Adipocyte (in vitro differentiated cells): ENCODE measurements at places on chromosomes 12 and 14.

DNA sequence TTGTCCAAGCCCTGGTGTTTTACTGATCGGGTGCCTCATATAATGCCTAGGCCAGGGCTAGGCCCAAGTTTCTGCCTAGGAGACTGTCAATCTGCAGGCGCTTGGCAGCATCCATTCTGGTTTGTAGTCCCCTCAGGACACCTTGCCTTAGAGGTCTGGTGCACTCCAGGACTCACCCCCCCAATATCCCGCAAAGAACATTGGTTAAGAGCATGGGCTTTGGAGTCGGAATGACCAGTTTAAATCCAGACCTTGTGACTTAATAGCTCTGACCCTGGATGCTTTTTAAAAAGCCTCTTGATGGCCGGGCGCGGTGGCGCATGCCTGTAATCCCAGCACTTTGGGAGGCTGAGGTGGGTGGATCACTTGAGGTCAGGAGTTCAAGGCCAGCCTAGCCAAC is 60.0 kb downstream of the GALNT16 start:
- DNase-seq, result no peak

- no peak for DNase-seq
Observed at GRCh38 chr14:96094211-96094610, 55.0 kb downstream of the C14orf132 start.

DNA sequence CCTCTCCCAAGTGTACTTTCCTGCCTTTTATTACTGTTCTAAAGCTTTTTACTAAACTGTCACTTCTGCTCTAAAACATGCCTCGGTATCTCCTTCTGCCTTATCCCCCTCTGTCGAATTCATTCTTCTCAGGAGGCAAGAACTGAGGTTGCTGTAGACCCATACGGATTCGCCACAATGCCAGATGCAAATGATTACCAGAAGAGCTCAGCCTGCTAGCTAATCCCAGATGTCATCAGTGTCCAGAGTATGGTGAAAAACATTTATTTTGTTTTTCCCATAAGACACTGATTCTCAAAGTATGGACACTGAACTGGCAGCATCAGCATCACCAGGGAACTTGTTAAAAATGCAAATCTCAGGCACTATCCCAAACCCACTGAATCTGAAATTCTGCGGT is 359.3 kb downstream of the TMTC2 start:
- no peak for DNase-seq

- peak; percentile 55 for DNase-seq
Observed at GRCh38 chr12:6226002-6226678, 25.9 kb downstream of the CD9 start.

GRCh38 chr12:111066744-111067437 is 146.5 kb upstream of the MYL2 start:
- no peak for DNase-seq

DNA sequence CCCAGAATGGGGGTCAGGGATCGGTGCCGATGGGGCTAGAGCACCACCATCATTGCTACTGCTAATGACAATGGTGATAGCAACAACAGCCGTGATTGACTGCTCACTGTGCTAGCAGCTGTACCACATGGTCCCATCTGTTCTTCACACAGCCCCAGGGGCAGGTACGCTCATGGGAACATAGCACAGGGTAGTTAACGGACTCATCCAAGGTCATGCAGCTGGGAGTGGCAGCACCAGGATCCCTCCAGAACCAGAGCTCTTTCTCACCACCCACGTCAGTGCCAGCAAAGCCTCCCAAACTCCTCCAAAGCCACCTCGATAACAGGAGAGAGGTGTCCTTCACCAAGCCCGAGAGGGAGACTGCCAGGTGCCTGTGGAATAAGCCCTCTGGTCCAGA is 11.2 kb upstream of the DYNC1H1 start:
- no peak for DNase-seq

- peak; percentile 25 for DNase-seq
Observed at GRCh38 chr12:80316222-80316621, 127.8 kb upstream of the PTPRQ start.

- DNase-seq, result no peak
Observed at GRCh38 chr12:70314145-70314544, 51.9 kb upstream of the KCNMB4 start.

DNA sequence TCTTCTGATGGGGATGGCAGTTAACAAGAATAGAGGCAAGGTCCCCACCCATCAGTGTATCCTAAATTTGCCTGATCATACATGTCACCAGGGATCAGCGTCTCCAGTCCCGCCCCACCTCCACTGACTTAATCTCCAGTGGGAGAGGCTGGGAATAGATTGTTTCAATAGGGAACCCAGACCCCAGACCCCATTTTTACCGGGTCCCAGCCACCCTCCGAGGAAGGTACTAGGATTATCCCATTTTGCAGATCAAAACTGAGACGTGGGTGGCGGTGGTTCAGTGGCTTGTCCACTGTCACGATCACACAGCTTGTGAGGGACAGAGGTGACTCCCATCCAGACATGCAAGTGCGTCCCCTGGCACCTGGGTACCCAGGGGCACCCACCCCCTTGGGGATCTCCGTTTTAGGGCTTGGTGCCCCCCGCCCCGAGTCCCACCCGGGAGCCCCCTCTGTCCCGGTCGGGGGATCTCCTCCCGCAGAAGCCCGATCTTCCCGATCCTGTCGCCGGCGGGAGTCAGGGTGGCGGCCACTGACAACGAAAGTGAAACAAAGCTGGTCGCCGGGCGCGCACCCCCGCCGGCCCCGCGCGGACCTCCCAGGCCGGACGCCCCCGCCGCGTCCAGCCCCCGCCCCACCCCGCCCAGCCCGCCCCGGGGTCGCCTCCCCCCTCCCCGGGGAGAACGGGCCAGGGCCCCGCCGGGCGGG is 523 bp downstream of the WSB2 start:
- peak; percentile 76 for DNase-seq

DNA sequence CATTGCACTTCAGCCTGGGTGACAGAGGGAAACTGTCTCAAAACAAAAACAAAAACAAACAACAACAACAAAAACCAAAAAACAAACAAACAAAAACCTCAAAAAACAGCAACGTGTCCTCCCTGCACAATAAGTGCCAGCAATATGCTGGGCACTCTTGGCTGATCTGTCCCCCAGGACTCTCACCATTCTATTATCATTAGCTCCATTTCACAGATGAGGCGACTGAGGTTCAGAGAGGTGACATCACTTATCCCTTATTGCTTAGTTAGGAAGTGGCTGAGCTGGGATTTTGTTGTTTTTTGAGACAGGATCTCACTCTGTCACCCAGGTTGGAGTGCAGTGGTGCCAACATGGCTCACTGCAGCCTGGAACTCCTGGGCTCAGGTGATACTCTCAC is 33.0 kb upstream of the CCDC63 start:
- no peak for DNase-seq

DNA sequence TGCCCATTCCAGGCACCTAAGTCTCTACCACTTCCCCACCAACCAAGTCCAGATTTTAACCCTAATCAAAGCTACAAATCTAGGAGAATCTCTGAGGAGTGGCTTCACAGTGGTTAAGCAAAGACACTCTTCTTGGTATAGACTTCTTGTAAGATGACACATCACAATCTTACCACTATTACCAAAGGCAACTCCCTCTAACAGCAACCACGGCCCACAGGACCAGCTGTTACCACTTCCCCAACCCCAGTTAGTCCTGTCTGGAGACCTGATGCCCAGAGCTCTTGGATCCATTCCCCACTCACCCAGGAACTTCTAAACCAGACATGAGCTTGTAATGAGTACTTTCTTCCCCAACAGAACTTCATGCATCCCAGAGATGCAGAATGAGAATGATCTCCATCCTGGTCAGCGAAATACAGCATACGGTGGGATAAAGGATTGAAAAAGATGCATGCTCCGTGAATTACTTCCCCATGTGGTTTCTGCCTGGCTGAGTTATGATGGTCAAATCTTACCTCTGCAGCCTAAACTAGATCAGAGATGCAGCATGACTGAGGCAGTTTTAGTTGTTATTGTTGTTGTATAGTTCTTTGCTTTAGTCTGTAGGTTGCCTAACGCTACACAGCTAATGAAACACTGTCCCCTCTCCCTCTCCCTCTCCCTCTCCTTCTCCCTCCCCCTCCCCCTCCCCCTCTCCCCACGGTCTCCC is 87.7 kb upstream of the FOXN3 start:
- DNase-seq, result peak; percentile 36

- peak; percentile 24 for DNase-seq
Observed at GRCh38 chr12:68505970-68506369, 104.7 kb upstream of the RAP1B start.

DNA sequence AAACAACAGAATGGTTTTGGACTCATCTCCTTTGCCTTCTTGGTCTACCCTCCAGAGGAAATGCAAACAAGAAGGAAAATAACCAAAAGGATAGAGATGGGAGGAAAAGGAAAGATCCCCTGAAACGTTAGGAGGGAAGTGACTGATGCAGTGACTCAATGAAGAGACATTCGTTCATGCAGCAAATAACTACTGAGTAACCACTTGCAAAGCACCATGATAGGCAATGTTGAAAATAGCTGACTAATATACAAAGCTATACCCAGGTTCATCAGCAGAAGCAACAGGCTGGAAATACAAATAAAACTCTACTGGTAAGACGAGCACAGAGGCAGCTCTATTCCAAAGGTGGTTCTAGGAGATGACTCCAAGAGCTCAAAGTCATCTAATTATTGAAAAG is 41.8 kb downstream of the R3HDM2 start:
- peak; percentile 61 for DNase-seq
